CD4-positive, alpha-beta T cell treated with Interleukin-2 at 100 ng/mL for 4 hours (primary cell): ENCODE measurements at places on chromosomes 5 and 9.

- DNase-seq, result no peak
These were observed 65.4 kb upstream of the RNF180 start for GRCh38 chr5:64100203-64100602.

- DNase-seq, result no peak
These were observed 6.1 kb downstream of the FBXL17 start for GRCh38 chr5:108375768-108376167.

DNA sequence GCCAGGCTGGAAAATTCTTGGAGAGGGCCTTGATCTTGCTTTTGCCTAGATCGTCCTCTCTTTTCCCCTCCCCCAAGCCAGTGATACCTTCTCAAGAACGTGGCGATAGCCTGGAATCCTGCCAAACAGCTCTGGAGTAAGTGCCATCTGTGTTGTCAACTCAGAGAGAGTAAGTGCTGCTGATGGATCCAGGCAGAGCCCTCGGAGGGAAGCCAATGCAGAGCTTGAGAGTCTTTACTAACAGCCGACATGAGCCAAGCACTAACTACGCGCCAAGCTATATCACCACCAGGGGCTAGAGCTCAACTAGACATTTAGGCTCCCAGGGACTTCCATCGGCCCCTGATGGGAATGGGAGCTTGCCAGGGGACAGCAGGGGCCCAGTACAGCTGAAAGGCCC, 17.6 kb downstream of the RAPGEF1 start:
- DNase-seq, result no peak

- DNase-seq, result no peak
These were observed 32.9 kb downstream of the SEMA4D start for GRCh38 chr9:89465001-89465451.

GRCh38 chr9:124697326-124698200, 73.5 kb downstream of the NR6A1 start:
- no peak for DNase-seq

- no peak for DNase-seq
These were observed 50.1 kb downstream of the TMEM167A start for GRCh38 chr5:83026930-83027687.

DNA sequence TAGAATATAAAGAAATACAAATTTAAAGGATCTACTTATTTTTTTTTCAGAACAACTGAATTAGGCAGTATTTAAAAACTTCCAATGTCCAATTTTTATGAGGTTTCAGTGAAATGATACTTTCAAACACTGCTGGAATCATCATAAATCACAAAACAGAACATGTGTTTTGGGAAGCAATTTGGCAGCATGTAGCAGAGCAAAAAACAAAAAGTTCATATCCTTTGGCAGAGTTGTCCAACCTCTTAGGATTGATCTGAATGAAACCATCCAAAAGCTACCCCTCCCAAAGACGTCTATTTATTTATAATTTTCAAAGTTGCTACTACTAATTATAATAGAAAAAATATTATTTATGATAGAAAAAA, 192.4 kb upstream of the PUM3 start:
- no peak for DNase-seq

DNA sequence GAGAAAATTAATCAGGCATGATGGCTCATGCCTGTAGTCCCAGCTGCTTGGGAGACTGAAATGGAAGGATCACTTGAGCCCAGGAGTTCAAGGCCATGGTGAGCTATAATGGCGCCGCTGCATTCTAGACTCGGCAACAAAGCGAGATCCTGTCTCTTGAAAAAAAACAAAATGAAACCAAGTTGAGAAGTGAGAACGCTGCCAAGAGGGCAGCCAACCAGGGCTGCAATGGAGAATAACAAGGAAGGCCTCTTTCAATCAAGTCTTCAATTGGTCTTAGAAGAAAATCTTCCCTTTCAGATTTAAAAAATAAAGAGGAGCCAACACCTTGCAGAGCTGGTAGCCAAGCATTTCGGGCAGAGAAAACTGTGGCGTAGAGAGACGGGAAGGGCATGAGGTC, 14.7 kb downstream of the KIAA1958 start:
- no peak for DNase-seq

GRCh38 chr5:96408841-96409538, 24.1 kb downstream of the PCSK1 start:
- DNase-seq, result no peak

- DNase-seq, result no peak
These were observed 559.3 kb downstream of the CCDC171 start for GRCh38 chr9:16112116-16112515.

DNA sequence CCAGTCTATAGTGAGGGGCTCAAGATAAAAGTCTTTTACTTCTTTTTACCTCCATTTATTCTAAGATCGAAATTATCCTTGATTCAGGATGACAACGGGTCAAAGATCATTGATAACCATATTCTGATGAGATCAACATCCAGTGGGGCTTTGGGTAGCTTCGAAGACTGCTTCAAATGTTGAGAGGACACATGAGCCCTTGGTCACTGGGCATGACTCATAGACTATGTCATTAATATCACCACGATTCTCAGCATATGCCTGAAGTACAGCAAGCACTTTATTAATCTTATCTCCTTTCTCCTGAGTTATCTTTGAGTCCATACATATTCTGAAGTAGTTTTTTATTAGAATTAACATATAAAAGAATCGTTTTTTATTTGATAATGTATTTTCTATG, 117.1 kb upstream of the DAB2 start:
- DNase-seq, result no peak

DNA sequence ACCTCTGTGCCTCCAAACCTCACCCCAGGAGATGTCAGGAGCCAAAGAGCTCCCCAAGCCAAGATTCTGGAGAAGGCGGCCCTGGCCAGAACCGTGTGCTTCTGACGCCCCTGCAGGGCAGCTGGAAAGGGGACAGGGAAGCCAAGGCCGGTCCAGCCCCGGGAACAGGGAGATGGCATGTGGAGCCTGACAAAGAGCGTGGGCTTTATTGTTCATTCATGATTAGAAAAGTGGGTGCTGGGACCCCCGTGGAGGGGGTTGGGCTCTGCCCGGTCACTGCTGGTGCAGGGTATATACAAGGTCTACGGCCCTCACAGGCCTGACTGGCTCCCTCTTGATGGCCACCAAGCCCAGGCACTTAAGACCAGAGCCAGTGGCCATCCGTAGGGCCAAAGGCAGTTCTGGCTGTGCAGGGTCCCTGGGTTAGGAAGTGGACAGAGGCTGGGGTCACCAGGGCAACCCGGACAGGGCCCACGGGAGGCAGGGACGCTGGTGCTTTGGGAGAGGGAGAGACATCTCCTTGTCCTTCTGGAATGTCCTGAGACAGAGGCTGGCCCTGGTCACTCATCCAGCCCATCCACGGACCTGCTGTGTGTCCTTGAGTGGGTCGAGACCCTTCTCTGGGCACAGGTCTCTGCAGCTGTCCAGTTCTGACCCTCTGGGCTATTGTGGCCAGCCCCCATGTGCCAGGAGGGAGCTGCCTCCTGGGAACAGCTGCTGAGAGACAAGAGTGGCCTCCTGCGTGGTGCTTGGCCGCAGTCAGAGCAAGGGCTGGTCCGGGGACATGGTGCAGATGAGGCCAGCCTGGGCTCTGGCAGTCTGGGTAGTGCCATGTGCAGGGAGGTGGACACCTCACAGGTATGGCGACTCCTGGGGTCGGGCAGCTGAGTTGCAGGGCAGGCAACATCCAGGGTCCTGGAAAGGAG, 12.5 kb downstream of the NINJ1 start:
- no peak for DNase-seq

GRCh38 chr5:88882276-88883038, 527 bp downstream of the MEF2C start:
- no peak for DNase-seq

DNA sequence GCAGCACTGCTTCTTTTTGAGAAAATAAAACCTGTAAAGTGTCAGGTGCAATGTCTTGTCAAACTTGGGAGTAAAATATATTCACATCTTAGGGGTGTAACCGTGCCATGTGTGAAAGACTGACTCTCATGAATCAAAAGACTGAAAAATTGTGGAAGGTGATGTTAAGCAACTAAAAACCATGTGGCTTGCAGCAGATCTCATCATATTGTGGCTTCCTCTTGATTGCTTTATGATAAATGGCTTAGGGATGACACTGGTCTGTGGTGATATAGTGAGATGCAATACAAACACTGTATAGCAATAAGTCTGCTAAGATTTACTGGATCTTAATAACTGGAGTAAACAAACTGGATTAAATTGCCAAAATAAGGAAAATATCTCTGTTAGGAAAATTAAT, 321.6 kb downstream of the EDIL3 start:
- no peak for DNase-seq

DNA sequence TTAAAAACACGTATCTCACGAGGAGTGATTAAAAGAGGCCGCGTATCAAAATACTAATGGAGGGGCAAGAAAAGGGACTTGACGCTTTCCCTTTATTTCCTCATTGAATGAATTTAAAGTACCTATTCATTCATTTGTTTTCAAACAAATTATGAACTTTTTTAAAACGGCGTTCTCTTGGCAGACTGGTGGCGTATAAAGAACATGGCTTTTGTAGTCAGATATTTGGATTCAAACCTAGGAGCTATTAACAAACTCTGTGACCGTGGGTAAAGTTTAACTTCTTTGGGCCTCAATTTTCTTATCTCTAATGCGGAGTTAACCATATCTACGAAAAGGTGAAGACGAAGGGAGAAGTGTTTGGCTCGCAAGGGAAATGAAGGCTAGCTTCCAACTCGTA, 876 bp downstream of the CAAP1 start:
- peak; percentile 1 for DNase-seq

GRCh38 chr5:83281176-83281575, 190.4 kb upstream of the VCAN start:
- DNase-seq, result no peak

- no peak for DNase-seq
These were observed 34.5 kb upstream of the BASP1 start for GRCh38 chr5:17182981-17183380.

DNA sequence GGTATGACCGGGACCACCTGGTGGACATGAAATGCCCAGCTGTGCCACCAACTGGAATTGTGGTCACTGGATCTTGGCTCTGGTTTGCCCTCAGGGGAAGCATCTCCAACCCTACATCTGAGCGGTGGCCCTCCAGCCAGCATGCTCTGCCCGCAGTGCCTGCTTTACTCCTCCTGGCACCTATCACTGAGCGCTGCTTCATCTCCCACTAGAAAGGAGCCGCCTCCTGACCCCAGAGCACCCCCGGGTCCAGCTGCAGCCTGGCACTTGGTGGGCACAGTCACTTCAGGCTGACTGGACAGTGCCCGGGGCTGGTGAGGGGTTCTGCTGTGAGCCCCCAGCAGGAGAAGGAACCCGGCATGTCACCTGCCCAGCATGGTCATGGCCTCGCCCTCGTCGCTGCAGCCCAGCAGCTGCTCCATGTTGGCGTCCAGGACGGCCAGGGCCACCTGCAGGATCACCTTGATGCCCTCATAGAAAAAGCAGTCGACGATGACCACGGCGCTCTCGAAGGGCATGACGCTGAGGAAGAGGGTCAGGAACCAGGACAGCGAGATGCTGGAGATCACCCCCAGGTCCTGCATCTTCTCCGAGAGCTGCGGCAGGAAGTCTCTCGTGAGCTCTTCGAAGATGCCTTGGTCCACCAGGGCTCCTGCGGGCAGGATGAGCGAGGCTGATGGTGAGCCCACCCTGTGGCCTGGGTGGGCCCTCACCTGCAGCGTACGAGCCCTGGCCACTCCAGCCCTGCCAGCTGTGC, 16.1 kb upstream of the MRNIP start:
- no peak for DNase-seq

DNA sequence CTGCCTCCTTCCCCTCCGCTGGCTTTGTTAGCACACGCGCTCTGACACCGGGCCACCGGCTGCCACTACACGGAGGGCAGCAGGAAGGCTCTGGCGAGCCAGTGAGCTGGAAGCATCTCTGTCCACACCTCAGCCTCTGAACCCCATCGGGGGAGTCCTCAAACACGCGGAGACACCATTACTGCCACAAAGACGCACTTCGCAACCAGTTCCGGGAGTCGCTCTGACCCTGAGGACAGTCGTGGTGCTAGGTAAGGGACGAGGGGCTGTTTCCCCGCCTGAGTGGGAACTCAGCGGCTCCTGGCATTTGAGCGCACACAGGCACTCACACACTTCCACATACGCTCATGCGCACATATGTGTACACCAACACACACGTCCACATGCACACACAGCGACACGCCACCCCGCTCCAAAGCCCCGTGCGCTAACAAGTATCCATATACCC, 160.0 kb downstream of the C9orf152 start:
- DNase-seq, result no peak

- no peak for DNase-seq
These were observed 45.3 kb upstream of the CDK5RAP2 start for GRCh38 chr9:120625222-120625621.

DNA sequence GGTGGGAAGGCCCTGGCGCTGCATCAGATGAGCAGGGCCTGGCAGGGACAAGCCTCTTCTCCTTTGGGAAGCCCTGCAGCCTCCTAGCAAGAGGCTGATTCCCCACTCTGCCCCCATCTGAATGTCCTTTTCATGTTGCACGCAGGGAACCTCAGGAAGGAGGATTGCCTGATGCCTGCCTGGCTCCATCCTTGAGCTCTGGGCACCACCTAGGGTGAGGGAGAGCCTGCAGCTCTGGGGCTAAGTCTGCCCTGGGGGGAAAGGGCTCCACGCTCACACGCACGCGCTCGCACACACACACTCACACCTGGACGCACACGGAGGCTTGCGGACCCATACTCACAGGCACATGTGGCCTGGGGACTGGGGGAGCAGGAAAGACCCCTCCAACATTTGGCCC, 86.6 kb downstream of the LMX1B start:
- no peak for DNase-seq

GRCh38 chr5:111517853-111518501, 5.6 kb upstream of the STARD4 start:
- no peak for DNase-seq

DNA sequence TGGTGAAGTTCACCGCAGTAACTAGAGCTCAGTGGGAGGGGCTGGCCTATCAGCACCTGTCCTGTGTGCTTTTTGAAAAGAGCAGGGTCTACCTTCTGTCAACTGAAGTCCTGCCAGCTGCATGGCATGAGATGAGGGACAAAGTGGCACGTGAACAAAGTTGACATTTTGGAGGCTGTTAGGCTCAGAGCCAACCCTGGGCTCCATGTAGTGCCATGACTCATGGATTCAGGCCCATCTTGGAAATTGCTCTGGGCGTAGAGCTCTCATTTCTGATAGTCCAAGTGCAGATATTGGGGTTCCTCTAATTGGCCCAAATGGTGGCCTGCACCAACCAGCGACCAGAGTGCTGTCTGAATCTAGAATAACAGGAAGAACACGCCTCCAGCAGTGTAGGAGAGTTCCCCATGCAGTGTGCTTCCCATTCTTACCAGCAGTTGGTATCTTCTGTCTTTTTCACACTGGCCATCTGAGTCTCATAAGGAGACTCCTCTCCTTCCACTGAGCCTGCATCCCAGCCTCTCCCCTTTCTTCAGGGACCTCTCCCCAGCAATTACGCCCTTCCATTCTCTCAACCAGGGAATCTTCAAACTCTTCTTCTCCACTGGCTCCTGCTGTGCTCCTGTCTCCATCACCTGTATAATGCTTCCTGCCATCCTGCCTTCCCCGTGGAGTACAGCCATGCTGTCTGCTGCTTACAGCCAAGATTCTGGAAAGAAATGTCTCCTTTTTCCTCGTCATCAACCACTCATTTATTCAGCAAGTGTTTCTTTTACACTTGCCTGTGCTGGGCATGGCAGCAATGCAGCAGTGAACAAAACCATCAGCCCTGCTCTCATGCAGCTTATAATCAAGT, 30.4 kb downstream of the IRF1 start:
- DNase-seq, result no peak

GRCh38 chr5:112109331-112110007, 309.6 kb downstream of the EPB41L4A start:
- DNase-seq, result no peak
